ENCODE measurements at places on chromosomes 16 and 17.

DNA sequence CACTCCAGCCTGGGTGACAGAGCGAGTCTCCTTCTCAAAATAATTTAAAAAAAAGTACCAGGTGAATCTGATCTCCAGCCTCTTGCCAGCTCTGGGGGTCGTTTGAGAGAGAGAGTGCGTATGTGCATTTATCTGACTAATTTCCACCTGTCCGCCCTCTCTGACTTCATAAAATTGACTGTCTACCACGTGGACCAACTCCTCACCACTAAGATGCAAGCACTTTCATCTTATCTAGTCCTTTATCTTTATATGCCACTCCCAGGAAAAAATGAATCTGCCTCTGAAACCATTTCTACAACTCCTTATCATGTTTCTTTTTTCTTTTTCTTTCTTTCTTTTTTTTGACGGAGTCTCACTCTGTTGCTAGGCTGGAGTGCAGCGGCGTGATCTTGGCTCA lies 55.8 kb downstream of the HS3ST3A1 start:
- no peak for DNase-seq

GRCh38 chr17:65039336-65039988 lies 17.1 kb downstream of the GNA13 start:
- no peak for DNase-seq

GRCh38 chr17:77434136-77435114 lies 293.7 kb downstream of the SEC14L1 start:
- no peak for DNase-seq

- DNase-seq = no peak
Measured at GRCh38 chr16:31561426-31562233, 33.9 kb downstream of the AHSP start.

Measured in NCI-H1417 (cell line).